ENCODE measurements at places on chromosomes 3 and 15.

DNA sequence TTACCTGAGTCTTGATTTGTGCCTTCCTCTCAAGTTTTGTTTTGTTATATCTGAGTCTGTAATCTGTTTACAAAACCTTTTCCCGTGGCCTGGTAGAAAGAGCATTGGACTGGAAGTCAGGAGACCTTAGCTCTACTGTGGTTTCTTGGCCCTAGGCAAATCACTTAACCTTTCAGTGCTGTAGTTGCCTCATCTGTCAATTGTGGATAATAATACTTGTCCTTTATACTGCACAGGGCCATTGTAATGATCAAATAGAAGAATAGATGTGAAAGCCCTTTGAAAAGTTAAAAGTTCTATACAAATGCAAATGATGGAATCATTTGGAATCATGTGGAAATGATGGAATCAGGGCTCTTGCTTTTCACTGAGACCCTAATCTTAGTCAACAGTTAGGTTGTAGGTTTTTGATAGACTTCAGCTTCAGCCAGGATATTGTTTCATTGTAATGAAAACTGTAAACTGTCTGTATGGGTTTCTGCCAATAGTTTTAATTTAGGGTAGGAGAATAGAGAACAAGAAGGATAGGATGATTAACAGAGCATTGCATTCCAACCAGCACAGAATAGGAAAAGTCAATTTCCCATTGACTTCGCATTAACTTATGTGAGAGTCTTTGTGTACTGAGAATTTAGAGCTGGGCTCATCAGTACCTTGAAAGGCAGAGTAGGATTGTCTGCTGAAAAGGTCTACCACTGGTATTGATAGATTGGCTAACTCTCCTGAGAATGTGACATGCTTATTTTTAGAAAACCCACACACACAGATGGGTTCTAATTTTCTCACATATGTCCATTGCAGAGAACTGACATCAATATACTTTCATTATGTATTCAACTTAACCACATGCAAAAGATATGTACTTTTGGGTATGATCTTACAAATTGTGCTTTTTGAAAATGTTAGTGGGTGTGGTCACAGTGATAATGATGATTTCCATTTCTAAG lies 21.8 kb downstream of the MAP2K5 start:
- no peak for DNase-seq

DNA sequence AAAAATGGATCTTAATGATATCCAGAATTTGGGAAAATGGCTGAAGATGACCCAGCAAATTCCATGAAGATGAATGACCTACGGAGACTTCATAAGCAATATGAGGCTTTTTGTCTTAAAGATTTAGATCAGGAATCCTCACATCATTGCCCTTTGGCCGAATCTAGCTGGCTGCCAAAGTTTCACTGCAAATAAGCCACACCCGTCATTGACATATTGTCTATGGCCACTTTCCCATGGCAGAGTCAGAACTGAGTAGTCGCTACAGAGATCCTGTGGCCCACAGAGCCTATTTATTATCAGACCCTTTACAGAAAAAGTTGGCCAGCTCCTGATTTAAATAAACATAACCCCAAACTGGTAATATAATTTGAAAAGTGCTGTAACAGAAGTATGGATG lies 307.4 kb upstream of the RARB start:
- DNase-seq: no peak

- DNase-seq: no peak
Observed at GRCh38 chr3:188940573-188940932, 231.2 kb upstream of the TPRG1 start.

DNA sequence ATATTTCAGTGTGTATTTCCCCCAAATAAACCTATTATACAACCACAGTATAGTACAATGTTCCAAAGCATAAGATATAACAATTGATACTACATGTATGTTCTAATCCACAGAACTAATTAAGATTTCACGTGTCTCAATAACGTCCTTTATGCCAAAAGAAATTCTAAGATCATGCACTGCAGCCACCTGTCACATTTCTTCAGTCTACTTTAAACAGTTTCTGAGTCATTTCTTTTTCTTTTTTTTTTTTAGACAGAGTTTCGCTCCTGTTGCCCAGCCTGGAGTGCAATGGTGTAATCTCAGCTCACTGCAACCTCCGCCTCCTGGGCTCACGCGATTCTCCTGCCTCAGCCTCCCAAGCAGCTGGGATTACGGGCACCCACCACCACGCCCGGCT lies 190.2 kb downstream of the STAG1 start:
- DNase-seq: no peak

- DNase-seq: no peak
Observed at GRCh38 chr3:53841296-53841695, 4.9 kb downstream of the CHDH start.

DNA sequence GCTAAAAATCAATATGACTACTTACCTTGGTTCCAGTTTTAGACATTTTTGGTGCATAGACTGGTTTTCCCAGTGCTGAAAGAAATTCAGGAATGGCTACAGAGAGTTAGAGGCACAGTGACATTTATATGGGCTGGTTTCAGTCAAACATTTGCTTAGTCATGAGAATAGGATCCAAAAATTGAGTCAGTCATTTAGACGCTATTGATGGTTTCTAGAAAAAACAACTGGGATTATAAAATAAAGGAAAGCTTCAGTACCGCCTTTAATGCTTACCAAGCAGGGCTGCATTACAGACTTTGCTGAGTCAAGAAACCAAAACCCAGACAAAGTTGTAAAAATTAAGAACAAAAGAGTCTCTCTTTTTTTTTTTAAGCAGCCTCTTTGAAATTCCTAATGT lies at the start of gene CRYGS:
TSS of gene CRYGS (minus strand) at position 100 of the 400 bp plus-strand sequence. CDS start at position 46, 54 bp downstream.
- DNase-seq: no peak

DNA sequence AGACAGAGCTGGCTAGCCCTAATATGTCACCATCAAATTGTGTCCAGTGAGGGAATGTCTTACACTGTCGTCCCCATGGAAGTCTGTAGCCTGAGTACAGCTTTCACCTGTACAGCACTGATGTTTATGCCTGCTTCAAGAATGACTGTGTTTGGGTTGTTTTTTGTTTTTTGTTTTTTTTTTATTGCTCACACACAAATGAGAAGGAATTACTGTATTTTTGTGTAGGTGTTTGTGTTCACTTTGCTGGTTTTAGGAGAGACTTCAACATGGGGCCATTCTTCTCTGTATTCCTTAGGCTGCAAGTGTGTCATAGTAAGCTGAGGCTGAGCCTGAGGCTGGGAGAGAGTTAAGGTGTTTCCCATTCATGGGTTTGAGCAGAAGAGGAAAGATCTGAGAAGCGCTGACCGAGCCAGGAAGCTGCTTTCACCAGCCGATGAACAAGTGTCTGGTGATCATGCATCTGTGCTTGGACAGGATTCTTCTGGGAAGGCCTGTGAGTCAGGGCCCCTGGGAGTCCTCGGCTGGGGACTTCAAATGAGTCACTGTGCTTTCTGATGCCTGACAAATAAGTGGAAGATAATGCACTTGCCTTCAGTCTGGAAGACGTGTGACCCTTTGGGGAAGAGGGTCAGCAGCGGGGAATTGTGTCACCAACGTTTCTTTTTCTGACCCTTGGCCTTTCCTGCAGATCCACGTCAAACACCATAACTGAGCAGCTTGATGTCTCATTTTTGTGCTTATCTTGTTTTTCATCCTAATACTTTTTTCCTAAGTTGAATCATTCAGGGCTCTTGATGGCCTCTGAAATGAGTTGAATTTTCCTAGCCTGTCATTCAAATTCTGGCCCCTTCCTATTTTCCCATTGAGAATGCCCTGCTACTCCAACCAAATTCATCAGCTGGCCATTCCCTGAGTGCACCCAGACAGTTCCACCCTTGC lies 36.7 kb upstream of the ZBTB38 start:
- no peak for DNase-seq

GRCh38 chr15:82789491-82789890 lies 16.4 kb downstream of the FSD2 start:
- no peak for DNase-seq

GRCh38 chr3:9115336-9115735 lies 134.1 kb downstream of the SRGAP3 start:
- DNase-seq: no peak

GRCh38 chr3:3798631-3799113 lies 559 bp upstream of the LRRN1 start:
- DNase-seq: no peak

DNA sequence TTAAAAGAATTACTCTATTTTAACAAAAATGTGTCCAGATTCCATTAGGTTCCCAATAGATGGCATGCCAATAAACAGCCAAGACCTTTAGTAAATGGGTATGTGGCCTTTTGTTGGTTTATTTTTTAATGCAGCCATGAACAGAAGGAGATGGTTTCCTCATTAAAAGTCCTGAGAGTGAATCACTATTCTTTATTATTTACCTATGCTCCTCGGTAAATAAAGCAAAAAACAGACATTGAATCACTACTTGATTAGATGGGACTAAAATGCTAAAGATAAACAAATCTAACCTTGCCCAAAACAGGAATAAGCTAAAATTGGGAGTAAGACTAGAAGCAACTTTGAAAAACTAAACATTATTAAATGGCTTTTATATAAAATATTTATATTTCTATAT lies 94.2 kb downstream of the TNIK start:
- no peak for DNase-seq

GRCh38 chr3:150968341-150969035 lies 4.0 kb downstream of the CLRN1 start:
- no peak for DNase-seq

DNA sequence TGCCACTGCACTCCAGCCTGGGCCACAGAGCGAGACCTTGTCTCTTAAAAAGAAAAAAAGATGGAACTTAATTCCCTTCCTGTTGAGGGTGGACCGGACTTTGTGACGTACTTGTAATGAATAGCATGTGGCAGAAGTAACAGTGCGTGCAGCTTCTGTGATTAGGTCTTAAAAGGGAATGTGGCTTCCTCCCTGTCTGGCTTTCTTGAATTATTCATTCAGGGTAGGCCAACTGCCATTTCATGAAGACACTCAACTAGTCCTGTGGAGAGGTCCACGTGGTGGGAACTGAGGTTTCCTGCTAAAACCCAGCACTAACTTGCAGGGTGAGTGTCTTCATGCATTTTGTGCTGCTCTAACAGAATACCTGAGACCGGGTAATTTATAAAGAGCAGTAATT lies 98.9 kb upstream of the PIAS1 start:
- no peak for DNase-seq

DNA sequence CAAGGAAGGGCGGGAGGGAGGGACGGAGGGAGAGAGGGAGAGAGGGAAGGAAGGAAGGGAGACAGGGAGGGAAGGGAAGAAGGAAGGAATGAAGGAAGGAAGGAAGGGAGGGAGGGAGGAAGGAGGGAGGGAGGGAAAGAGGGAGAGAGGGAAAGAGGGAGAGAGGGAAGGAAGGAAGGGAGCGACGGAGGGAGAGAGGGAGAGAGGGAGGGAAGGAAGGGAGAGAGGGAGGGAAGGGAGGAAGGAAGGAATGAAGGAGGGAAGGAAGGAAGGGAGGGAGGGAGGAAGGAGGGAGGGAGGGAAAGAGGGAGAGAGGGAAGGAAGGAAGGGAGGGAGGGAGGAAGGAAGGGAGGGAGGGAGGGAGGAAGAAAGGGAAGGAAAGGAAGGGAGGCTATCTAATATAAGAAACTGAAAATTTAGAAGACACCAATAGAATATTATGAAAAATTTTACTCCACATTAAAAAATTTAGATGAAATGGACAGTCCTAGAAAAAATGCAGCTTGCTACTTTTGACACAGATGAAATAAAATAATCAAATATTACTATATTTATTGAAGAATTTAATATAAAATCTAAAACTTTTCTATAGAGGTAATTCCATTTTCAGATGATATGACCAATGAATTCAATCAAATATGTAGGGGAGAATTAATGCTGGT lies 280.3 kb upstream of the SLITRK3 start:
- DNase-seq: no peak

GRCh38 chr3:12372741-12373280 lies 83.9 kb downstream of the PPARG start:
- no peak for DNase-seq

DNA sequence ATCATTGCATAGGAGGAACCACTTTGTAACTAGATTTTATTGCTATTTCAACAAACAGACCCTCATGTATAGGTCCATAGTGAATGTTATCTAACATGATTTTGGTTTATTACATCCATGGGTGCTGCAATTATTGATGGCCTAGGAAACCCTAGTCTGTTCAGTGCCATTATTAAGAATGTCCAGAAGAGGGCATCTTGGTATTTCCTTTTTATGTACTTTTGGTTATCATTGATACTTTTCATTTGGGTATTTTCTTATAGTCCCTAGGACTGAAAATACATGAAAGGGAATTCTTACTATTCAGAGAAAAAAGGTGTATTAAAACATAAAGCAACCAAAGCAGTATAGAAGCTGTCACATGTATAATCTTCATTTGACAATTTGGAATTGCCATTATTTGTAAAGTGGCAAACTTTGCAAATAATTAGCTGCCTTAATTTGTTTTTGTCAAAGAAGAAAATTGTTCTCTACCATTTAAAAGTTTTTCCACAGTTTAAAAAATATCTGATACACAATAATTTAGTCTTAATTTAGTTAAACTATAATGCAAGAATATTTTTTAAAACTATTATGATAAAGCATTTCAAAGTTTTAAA lies 48.7 kb downstream of the CNOT10 start:
- no peak for DNase-seq

DNA sequence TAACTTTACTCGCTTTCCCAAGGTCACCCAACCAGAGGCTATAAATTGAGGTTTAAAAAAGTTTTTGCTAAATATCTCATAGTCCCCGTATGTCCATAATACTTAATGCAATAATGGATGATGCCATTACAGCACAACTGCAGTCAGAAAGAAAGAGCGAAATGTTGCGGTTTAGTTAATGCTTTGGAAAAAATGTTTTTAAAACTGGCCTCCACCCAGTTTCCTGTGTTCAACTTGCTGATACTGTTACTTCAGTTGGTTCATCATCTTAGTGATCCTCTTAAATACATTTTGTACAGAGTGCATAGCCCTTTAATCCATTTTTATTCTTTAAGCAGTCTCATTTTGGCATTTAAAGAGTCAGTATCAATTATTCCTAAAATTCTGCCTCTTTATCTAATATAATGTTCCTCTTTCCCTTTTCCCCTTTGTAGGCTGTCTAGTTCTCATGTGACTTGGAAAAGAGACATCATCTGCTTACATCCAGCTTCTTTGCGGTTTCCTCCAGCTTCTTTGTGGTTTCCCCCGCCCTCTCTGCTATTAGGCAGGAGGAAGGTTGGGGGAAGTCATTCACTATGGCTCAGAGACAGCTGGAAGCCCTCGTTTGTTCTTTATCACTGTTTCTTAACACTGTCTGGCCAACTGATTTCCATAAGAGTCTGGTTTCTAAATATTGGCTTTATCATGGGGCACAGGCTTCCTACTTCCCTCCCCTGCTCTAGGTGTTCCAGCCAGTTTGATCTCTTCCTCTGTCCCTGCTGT lies 154.3 kb downstream of the GOLIM4 start:
- no peak for DNase-seq

- no peak for DNase-seq
Observed at GRCh38 chr3:122754929-122755328, 38.7 kb downstream of the HSPBAP1 start.

- DNase-seq: no peak
Observed at GRCh38 chr3:186909078-186909853, 21.1 kb upstream of the ST6GAL1 start.

DNA sequence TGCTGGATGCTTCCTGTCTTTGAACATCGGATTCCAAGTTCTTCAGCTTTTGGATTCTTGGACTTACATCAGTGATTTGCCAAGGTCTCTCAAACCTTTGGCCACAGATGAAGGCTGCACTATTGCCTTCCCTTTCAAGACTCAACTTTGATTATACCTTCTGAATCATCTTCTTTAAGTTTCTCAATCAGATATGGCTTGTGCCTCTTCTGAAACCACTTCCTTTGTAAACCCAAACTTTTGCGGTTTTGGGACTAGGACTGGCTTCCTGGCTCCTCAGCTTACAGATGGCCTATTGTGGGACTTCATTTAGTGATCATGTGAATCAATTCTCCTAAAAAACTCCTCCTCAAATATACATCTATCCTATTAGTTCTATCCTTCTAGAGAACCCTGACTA lies 47.1 kb upstream of the CADPS start:
- no peak for DNase-seq
